ENCODE measurements at places on chromosomes 3 and 15. TPM values are rescaled to one million over a fixed set of nuclear protein-coding genes. Genes with fewer than 3 reads are reported as not detected.
A peak's percentile ranks its signal among the peaks of the same experiment; 100 is the strongest.

DNA sequence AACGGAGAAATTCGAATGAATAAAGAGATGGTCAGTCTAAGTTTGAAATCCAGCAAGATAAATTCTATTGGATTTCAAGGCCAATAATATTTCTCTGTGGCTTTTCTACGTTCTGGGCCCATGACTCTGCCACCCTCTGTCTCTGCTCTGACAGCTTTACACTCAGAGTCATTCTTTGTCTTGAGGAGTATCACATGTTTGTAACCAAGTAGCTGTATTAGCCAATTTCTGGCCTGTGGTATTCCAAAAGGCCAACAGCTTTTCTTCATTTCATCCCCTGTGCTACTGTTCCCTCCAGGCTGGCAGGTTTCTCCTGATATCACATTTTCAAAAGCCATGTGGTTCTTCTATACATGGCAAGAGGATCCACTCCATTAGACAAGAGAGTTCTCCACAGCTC is 324.1 kb upstream of the CNTN4 start:
- no peak for DNase-seq

GRCh38 chr3:49534581-49535441 is 19.5 kb upstream of the BSN start:
- no peak for DNase-seq

Gene BLM
- 3.3 TPM for total RNA-seq

DNA sequence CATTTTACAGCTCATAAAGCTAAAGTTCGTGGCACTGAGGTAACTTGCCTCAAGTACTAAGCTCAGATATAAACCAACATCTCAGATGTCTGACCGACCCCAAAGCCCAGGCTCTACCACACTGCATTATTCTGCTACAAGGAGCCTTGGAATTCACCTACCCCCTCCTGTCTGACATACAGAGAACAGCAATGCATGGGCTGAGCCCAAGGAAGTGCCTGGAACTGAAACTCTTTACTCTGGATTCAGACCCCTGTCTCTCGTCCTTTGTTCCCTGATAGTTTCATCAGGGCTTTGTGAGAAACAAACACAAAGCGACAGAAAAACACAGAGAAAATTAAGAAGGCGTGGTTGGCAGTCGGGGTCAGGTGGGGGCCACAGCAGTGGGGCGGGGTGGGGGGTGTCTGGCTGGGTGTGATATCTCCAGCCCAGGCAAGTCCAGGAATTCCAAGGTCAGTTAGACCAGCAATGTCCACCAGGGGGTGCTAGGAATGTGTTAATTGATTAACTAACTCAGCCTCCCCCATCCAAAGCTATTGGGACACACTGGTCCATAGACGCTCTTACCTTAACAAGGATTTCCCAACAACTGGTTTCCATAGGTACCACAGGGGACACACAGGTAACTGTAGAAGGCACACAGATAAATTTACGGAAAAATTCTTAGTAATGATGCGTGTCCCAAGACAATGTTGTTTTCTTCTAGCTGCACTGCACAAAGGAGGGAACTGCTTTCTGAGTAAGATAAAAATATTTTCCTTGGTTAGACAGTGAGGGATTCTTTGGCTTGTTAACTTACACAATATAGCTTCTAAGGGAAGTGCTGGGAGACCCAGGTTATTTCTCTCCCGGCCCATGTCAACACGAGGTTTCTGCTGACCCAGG is 18.8 kb upstream of the SSUH2 start:
- DNase-seq = peak; percentile 65

GRCh38 chr15:29435811-29436210 is 166.2 kb upstream of the NSMCE3 start:
- no peak for DNase-seq

Gene COL6A5
- 0.15 TPM for total RNA-seq

Gene PROS1
- 26.0 TPM for total RNA-seq

Gene STRIT1
- not detected for total RNA-seq

- no peak for DNase-seq
These were observed 137.9 kb upstream of the LRIG1 start for GRCh38 chr3:66638717-66639116.

Gene RHOV
- 14.9 TPM for total RNA-seq

GRCh38 chr3:177878192-177878591 is 658.0 kb upstream of the KCNMB2 start:
- DNase-seq = no peak

DNA sequence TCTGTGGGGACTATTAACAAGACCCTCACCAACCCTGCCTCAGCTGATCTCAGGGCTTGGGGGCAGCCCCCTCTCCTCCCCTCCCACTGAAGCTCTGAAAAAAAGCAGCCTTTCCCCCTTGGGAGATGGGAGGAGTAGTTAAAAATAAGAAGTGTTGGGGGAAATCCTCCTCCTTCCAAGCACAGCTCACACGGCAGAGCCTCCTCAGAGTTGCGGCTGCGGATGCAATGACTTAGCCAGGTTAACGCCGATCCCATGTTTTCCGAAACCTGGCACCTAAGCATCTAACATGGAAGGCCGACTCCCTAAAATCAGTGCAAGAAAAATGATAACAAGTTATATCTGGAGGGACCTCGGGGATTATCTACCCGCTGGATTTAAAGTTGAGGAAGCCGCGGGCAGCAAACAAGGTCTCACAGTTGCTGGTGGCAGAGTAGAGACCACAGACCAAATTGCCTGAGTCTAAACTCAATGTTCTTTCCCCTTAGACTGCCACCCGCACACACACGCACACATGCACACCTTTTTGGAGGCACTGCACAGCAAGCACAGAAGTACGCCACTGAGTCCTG is 1.1 kb upstream of the TPM1 start:
- no peak for DNase-seq

DNA sequence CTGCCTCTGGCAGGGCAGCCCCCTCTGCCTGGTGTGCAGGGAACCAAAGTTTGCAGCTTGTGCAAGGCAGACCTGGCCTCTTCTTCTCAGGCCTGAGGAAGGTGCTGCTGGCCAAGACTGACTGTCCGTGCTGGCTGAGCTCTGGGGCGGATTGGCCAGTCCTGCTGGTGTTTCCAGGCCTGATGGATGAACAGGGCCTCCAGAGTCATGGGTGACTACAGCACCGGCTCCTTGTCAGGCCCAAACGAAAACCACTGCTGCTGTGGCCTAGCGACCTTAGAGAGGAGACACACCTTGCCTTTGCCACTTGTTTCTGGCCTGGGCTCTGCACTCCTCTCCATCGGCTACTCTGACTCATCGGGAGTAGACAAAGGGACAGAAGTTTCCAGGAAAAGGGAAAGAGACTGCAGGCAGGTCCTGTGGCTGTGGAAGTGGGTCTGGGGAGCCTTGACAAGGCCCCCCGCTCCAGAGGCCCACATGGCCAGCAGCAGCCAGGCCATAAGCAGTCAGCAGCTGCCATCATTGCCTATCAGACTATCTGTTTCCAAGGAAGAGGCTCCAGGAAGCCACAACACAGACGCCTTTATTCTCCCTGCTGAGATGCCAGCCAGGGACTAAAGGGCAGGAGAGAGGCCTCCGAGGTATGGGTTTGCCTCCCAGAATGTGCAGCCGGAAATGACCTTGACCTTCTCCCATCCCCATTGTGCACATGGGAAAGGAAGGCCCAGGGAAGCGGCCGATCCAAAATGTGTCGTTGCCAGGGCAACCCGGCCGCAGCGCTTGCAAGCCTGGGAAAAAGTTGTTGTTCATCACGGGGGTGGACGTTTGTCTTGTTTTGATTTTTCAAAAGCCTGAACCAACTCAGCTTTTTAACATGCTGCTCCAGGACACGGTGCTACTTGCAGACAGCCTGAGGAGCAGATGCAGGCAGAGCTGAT is 160.5 kb downstream of the CHSY1 start:
- no peak for DNase-seq

GRCh38 chr3:38649500-38650247 is at the start of gene SCN5A:
Gene SCN5A (minus strand): TSS chr3:38649687. CDS start chr3:38633307, 16,380 bp downstream.
- peak; percentile 48 for DNase-seq

Gene DUOX1
- total RNA-seq = 0.45 TPM

- no peak for DNase-seq
These were observed 12.3 kb upstream of the UBXN7 start for GRCh38 chr3:196444500-196444894.

DNA sequence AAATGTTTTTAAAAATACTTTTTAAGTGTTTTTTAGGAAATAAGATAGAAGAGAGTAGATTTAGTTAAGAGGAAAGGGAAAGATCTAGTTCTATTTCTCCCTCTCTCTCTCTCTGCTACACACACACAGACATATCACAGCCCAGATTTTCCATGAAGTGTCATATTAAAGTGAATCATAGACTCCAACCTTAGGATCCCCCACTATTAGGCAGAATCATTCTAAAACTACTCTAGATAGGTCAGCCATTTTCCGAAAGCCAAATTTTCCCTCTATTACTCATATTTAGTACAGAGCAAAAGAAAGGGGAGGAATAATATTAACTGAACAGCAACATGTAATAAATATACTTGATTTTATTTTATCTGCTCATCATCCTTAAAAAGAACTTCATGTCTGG is 45.1 kb upstream of the RSL24D1 start:
- DNase-seq = no peak

Gene IQCF5
- total RNA-seq = not detected

Gene FEZF2
- total RNA-seq = not detected

- no peak for DNase-seq
These were observed 119.9 kb upstream of the FHIT start for GRCh38 chr3:61371123-61371522.

DNA sequence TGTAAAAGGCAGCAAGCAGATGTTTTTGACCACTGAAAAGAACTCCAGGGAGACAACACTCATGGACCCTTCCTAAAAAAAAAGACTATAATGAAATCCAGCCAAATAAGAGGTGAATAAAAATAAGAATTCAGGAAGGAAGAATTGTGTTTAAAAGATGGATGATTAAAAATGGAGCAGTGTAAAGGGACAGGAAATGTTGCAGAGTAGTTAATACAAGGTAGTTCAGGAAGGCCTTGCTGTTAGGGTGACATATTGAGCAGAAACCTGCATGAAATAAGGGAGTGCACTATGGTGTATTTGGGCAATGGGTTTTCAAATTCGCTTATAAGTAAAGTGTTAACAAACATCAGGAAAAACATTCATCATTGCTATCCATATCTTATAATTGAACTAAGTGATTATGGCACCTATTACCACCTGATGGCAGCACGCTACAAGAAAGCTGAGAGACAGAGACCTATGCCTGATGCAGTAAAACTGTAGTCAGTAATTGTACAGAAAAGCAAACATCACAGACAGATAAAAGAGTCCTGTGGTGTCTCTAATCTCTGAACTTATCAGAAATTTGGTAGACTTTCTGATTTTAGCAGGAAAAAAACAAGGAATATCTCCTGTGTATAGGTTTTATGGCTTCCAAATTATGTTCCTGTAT is 5.8 kb upstream of the DBR1 start:
- DNase-seq = peak; percentile 28

- no peak for DNase-seq
These were observed 176.1 kb upstream of the RGMA start for GRCh38 chr15:93265111-93265556.

Gene LEKR1
- total RNA-seq = 1.6 TPM

Gene PAK6
- 10.4 TPM for total RNA-seq

DNA sequence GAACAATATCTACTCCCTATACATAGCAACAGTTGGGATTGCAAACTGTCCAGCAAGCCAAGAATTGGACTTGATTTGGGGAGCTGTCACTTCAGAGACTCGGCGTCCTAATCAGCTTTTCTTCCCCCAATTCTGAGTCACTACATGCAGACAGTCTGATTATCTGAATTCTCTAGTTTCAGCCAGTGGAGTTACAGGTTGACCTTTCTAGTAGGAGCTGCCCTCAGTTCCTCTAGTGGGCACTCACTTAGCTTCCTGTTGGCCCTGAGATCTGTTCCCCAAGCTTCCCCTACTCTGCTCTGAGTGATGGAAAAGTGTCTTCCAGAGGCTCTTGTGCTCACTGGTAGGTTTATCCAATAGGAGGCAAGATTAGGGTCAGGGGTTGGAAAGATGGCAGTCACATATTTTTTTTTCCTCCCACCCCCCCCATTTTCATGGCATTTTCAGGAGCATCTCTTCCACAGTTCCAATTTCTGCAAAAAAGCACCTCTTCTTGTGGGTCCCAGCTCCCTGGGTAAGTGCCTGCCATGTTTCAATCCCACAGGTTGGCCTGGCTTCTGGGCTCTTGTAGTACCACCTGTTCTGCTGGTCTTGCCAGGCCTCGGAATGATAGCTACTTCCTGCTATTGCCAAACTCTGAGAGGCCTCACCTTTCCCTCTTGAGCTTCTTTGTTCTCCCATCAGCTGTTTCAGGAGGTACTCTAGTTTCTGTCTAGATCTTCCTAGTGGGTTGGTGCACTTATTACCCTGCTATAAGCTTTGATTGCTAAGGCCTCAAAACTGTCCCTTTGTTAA is 182.2 kb downstream of the RAP2B start:
- DNase-seq = no peak

Gene IRAK2
- 1.0 TPM for total RNA-seq

Gene GPR15
- 5.1 TPM for total RNA-seq

Gene OXSM
- total RNA-seq = 23.3 TPM

Gene ISLR2
- total RNA-seq = 0.27 TPM

DNA sequence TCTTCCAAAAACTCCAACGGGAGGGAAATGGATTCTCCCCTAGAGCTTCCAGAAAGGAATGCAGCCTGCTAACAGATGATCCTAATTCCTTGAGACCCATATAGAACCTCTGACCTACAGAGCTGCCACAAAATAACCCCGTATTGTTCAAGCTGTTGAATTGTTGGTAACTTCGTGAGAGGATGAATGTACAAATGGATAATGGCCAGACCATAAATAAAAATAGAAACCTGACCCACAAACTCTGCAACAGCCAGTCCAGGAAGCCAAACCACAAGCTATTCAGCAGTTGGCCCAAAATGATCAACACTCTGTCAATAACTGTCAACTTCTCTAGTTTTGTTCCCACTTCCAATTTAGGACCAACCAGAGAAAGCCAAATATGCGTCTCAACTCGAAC is 414.0 kb upstream of the ZNF717 start:
- no peak for DNase-seq

DNA sequence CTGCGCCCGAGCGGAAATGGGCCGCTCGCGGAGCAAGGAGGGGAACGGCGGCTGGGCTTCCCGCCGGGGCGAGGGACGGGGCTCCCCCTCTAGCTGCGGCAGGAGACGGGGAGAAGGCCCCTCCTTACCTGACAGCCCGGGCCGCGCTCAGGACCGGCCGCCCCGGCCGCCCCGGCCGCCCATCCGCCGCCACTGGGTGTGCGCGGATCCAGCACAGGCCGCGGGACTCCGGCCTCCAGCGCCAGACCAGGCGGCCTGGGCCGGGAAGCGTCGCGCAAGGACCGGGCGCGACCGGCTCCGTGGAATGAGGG is 296 bp downstream of the TPRA1 start:
- DNase-seq = peak; percentile 40

GRCh38 chr15:45884755-45885445 is 250.1 kb downstream of the SQOR start:
- no peak for DNase-seq

All from colonic mucosa (tissue), 4 donors.